ENCODE measurements at places on chromosomes 4 and X.
A peak's percentile ranks its signal among the peaks of the same experiment; 100 is the strongest.

DNA sequence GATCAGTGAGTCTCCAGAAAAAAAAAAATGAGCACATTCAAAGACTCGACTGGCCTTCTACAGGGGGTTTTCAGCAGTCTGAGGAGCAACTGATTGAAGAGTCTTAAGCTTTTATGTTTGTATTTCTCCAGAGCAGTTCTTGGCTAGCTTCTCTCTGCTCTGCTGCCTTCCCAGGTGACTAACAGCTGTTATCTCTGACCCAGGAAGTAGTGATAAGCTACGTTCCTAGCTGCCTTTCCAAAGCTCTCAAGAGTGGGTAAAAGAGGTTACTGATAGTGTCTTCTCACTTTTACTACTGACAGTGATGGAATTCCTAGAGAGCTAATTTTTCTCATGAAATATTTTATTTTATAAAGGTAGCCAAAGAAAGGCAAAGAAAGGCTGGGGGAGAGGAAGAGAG, 66.6 kb downstream of the ENOX2 start:
- DNase-seq: no peak

DNA sequence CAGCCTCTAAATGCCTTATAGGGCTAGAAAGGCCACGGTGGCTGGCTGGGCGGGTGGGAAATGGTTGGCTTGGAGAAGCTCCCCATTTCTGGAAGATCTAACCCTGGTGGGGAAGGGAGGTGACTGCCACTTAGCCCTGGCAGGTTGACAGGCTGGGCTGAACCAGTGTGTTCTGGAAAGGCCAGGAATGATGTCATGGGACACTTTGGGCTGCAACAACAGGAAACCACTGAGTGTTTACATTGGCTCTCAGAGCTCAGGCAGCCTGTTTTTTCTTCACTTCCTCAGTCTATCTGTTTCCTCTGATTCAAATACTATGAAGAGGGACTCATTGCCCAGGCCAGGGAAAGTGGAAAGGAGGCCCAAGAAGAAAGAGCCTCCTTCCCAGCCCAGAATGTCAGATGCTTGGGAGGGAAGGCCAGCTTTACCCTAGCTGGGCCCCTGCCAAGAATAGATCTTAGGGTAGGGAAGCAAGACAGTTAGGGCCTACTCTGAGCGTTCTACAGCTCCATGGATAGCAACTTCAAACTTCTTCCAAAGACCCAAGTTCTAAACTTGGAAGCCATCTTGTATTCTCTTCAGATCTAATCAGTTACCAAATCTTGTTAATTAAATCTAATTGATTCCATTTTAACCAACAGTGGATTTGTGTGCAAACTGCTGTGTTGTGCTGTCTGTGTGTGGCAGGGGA, 65.8 kb upstream of the MSN start:
- peak; percentile 37 for DNase-seq

GRCh38 chr4:99356992-99357391, 4.4 kb upstream of the ADH1C start:
- DNase-seq: no peak

DNA sequence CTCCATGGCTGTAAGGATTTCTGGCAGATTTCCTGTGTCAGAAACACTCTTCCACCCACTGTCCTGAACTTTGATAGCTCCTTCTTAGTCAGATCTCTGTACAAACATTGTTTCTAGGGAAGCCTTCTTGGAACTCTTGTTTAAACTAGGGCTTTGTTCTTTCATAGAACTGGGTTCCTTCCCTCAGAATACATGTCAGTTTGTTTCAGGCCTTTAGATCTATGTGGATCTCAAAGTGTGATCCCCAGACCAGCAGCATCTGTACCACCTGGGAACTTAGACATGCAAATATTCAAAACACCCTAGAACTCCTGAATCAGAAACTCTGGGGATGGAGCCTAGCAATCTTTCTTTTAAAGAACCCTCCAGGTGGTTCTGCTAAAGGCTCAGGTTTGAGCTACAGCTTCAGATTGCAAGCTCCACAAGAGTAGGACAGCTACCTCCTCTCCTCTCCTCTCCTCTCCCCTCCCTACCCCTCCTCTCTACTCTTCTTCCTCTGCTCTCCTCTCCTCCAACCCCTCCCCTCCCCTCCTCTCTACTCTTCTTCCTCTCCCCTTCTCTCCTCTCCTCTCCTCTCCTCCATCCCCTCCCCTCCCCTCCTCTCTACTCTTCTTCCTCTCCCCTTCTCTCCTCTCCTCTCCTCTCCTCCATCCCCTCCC, 12.7 kb downstream of the RASSF6 start:
- DNase-seq: no peak
